ENCODE measurements at places on chromosomes 2 and 18. TPM values are rescaled to one million over a fixed set of nuclear protein-coding genes. Genes with fewer than 3 reads are reported as not detected.

DNA sequence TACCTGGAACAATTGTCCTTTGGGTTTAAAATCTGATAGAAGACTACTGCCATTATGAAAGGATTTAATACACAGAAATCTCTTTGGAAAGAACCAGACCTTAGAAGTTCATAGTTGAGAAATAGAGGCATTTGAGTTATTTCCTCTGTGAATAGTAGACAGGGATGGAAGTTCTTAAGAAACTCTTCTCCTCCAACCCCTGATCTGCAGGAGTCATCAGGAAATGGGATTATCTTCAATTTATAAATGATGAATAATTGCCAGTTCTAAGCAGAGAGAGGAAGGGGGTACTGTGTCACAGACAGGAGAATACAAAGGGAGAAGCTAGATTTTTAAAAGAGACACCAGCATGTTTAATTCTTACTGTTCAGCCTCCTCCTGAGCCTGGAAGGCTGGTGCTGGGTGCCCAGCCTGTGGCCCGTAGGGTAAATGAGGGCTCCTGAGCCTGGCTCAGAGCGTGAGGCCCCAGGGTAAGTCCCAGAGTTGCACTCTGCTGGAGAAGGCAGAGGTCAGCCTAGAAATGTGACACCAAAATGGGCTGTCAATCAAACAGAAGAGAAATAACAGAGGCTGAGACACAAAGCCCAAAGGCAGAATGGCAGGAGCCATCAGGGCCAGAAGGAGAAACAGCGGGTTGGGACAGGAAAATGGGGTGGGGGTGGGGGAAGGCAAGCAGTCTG, 58.2 kb upstream of the PKDCC start:
- no peak for DNase-seq

- no peak for DNase-seq
These were observed 970 bp upstream of the ADCYAP1 start for GRCh38 chr18:903701-904100.

- no peak for DNase-seq
These were observed 67.5 kb upstream of the ZNF516 start for GRCh38 chr18:76562286-76563122.

GRCh38 chr2:189109921-189110397, 69.6 kb downstream of the COL5A2 start:
- DNase-seq, result no peak

DNA sequence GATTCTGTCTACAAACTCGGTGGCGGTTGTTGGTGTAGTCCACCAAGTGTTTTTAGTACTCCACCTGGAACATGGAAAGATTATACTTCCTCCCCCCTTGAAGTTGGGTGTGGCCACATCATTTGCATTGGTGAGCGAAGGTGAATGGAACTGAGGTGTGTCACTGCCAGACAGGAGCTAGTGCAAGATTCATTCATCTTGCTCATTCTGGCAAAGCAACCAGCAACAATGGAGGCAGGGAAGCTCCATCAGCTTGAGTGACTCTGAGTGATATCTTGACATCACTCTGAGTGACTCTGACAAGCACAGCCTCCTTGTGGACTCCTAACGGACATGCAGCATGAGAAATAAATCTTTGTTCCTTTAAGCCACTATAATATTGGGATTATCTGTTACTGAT, 54.7 kb upstream of the SLC1A4 start:
- no peak for DNase-seq

DNA sequence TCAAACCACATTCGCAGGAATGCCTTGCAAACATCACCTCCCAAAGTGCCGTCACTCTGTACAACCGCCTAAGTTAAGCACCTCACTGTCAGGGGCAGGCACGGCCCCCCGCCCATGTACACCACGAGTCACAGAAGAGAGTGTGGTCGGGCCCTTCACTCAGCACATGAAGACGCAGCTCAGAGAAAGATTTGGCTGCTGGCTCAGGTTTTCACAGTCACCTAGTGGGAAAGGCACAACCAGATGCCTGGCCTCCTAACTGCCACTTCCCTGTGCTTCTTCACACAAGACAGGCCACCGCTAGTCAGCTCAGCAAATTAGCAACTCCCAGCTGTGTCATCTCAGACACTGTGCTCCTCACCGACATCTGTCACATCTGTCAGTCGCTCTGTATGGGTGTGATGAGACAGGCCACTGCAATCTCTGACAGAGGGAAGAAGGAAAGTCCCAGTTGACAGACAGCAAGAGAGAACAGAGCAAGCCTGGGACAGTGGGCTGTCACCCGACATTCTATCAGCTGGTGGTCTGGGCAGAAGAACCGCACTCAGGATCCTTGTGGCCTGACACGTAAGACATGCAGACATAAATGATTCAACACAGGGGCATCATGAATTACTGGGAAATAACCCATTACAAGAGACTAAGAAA, 60.8 kb downstream of the CRACDL start:
- DNase-seq, result no peak

GRCh38 chr2:70992945-70993853, 1.5 kb downstream of the TEX261 start:
- DNase-seq, result no peak

DNA sequence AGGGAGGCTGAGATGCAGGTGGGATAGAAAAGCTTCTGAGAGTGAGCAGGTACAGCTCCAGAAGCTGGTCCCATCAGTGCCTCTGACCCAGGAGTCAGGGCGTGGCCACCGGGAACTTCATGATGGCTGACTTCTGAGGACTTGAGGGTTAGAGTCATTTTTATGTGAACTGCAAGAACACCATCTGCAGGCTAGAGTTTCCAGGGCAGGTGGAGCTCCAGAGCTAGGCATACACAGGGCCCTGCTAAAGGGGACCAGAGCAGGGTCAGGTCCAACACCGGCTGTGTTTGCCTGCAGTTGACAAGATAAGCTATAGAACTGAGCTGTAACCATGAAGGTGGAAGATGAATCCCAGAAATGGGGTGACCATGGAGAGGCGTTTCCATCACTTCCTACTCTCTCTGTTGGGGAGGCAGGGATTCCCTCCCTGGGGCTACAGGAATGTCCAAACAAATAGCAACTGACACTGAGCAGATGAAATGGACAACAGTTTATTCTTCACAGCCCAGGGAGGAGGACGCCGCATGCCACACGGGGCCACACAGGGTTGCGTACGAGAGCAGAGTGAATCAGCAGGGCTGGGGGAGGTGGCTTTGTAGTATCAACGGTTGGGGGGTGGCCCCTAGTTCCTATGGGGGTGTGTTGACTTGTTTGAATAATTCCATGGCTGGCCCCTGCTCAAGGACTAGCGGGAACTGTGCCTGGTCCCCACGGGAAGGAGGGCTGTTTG, 77.6 kb upstream of the ZNF516 start:
- DNase-seq, result no peak

The IL1B gene
- polyA plus RNA-seq, result 7.5 TPM

The PCARE gene
- 0.25 TPM for polyA plus RNA-seq
